Smooth muscle cell of the coronary artery (primary cell): ENCODE measurements at places on chromosomes 2 and 18. TPM values are rescaled to one million over a fixed set of nuclear protein-coding genes. Genes with fewer than 3 reads are reported as not detected.

The SCYGR5 gene
- total RNA-seq = not detected in 2 replicates

The SH3RF3 gene
- 2.0 and 3.4 TPM in 2 replicates for total RNA-seq

The CCDC142 gene
- total RNA-seq = 14.8 and 20.5 TPM in 2 replicates

The CGREF1 gene
- total RNA-seq = 4.9 and 15.8 TPM in 2 replicates

The HOXD9 gene
- not detected in 2 replicates for total RNA-seq

The TTR gene
- not detected in 2 replicates for total RNA-seq

The PDCD1 gene
- not detected in 2 replicates for total RNA-seq

The PLGLB2 gene
- total RNA-seq = 0.23 and 0.60 TPM in 2 replicates

The SLC4A3 gene
- total RNA-seq = 1.7 and 2.1 TPM in 2 replicates

The ABCG5 gene
- total RNA-seq = not detected in 2 replicates

The POMC gene
- total RNA-seq = 0.15 and 0.59 TPM in 2 replicates

The CNGA3 gene
- under 0.01 TPM in 1 of 2 replicates, not detected in the other for total RNA-seq

The PKDCC gene
- total RNA-seq = 28.9 and 147 TPM in 2 replicates

The ZNF142 gene
- total RNA-seq = 2.1 and 5.7 TPM in 2 replicates

The SKOR2 gene
- not detected in 2 replicates for total RNA-seq

The VAMP5 gene
- 65.5 and 97.5 TPM in 2 replicates for total RNA-seq

The ATP6V1B1 gene
- total RNA-seq = 0.45 and 0.94 TPM in 2 replicates

The CDH7 gene
- not detected in 2 replicates for total RNA-seq

The ALKAL2 gene
- total RNA-seq = not detected in 2 replicates

The DSC1 gene
- total RNA-seq = not detected in 2 replicates

The CYRIA gene
- 0.75 and 4.3 TPM in 2 replicates for total RNA-seq

The MAP2 gene
- 0.82 and 16.0 TPM in 2 replicates for total RNA-seq

The HOXD13 gene
- total RNA-seq = not detected in 2 replicates

The GREB1L gene
- total RNA-seq = 0.12 and 0.23 TPM in 2 replicates

The ATP9B gene
- 21.4 and 50.5 TPM in 2 replicates for total RNA-seq

The CNTNAP5 gene
- 0.38 TPM in 1 of 2 replicates, not detected in the other for total RNA-seq

The TEX44 gene
- total RNA-seq = not detected in 2 replicates

The ACTR1B gene
- 56.5 and 77.3 TPM in 2 replicates for total RNA-seq

The ELP2 gene
- 95.5 and 152 TPM in 2 replicates for total RNA-seq

The GKN2 gene
- 0.23 TPM in 1 of 2 replicates, not detected in the other for total RNA-seq

The DUSP11 gene
- total RNA-seq = 10.8 and 22.3 TPM in 2 replicates

The DSC2 gene
- total RNA-seq = 0.23 TPM in 1 of 2 replicates, not detected in the other

The ASPRV1 gene
- 0.12 and 0.15 TPM in 2 replicates for total RNA-seq

The KCNG3 gene
- total RNA-seq = not detected in 2 replicates

The UNC80 gene
- under 0.01 TPM in 1 of 2 replicates, not detected in the other for total RNA-seq

The PID1 gene
- total RNA-seq = 6.6 and 11.4 TPM in 2 replicates

The NEUROD1 gene
- total RNA-seq = not detected in 2 replicates

The SLC9A2 gene
- total RNA-seq = not detected in 2 replicates

The SLC20A1 gene
- 27.4 and 82.2 TPM in 2 replicates for total RNA-seq

The NT5C1B gene
- total RNA-seq = not detected in 2 replicates

The SIX2 gene
- total RNA-seq = 0.38 and 0.47 TPM in 2 replicates

The COLEC12 gene
- total RNA-seq = 49.6 and 58.5 TPM in 2 replicates
